ENCODE measurements at places on chromosomes 6 and 20. TPM values are rescaled to one million over a fixed set of nuclear protein-coding genes. Genes with fewer than 3 reads are reported as not detected.

DNA sequence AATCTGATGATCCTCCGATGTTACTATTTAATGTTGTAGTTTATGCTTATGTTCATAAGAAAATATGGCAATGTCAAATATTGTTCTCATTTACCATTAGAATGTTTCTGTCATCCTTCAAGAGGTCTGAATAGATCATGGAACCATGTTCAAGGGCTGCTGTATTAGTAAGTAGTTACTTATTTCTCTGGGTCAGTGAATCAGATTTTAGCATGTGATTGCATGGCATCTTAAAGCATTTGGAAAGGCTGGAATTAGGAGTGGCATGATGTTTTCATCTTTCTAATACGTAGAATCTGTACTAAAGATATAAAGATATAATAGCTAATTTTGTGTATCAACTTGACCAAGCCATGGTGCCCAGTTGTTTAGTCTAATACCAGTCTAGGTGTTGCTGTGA lies 40.5 kb upstream of the NKX2-4 start:
- no peak for DNase-seq

GRCh38 chr20:4683261-4683660 lies 38.4 kb upstream of the PRND start:
- DNase-seq = no peak

DNA sequence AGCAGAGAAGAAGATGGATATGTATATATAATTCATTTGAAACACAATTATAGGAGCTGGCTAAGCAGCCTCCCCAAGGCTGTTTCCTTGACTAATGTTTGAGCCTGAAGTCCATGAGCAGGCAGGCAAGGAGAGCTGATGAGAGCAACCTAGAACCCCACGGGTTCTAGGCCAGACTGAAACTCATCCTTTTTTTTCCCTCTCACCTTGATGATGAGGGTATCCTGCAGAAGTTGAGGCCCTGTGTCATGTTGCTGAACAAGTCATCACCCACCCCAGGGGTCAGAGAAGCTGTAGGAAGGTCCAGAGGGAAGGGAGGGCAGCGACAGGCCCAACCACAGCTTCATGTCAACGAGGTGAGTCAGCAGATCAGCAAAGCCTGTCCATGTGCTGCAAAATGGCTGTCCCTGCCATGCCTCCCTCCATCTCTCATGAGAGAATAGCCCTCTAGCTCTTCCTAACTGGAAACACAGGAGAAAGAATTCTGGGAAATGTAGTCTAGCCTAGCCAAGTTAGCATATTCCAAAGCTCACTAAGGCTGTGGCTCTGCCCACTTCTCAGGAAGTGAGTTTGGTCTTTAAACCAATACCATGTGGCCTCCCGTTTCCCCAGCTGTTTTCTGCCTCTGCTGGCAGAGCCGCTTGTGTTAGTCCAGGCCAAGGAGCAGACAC lies 91.3 kb upstream of the DTNBP1 start:
- DNase-seq = no peak

DNA sequence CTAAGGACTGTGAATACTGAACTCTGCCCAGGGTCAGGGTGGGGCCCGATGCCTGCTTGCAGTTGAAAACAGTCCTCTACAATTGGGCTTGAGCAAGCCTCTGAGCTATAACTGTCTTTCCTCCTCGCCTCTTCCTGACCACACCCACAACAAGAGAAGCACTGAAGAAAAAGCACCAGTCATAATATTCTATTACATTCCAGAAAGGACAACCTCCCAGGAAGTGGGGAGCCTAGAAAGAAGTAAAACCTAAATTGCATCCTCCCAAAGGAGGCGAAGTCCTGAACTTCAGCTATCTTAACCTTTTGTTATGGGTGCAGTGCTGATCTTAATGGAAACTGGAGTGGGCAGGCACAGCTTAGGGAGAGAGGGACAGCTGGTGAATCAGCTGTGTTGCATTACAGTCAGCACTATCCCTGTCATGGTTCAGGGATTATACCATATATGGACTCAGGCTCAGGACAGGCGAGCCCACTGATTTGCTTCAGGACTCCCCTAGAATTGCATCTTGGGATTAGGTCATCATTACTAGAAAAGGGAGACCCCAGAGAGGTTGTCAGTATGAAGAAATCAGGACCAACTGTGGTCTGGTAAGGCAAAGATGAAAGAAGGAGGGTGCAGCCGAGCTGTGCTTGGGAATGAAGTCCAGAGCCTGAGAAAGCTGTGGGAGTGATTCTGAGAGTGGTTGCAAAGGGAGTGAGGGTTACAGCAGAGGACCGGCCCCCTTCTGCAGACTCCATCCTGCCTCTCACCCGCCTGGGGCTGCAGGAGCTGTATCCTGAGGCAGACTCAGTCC lies 18.3 kb upstream of the TRAM2 start:
- peak; percentile 68 for DNase-seq

DNA sequence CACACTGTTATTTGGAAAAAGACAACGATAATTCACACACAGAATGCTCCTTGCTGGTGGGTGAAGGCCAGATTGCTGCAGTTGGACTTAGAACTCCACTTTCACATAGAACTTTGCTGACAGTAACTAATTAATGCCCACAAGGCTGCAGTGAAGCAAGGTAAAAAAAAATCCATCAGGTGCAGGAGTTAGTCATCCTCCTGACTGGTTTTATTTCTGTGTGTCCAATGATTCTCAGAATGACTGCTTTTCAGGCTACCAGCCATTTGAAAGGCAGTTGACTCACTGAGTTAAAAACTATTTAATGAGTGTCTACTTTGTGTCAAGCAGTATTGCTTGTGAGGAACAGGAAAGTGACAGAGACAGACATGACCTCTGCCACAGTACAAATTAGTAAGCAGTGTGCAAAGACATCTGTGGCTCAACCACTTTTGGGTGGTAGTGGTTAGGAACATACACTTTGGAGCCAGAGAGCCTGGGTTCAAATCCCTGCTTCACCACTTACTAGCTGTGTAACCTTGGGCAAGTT lies 41.9 kb downstream of the ELOVL5 start:
- no peak for DNase-seq

GRCh38 chr6:113979937-113980336 lies 9.0 kb upstream of the HDAC2 start:
- no peak for DNase-seq

- DNase-seq = no peak
Measured at GRCh38 chr6:71675386-71675785, 211.0 kb upstream of the RIMS1 start.

GRCh38 chr20:56730996-56731395 lies 101.9 kb downstream of the TFAP2C start:
- DNase-seq = no peak

DNA sequence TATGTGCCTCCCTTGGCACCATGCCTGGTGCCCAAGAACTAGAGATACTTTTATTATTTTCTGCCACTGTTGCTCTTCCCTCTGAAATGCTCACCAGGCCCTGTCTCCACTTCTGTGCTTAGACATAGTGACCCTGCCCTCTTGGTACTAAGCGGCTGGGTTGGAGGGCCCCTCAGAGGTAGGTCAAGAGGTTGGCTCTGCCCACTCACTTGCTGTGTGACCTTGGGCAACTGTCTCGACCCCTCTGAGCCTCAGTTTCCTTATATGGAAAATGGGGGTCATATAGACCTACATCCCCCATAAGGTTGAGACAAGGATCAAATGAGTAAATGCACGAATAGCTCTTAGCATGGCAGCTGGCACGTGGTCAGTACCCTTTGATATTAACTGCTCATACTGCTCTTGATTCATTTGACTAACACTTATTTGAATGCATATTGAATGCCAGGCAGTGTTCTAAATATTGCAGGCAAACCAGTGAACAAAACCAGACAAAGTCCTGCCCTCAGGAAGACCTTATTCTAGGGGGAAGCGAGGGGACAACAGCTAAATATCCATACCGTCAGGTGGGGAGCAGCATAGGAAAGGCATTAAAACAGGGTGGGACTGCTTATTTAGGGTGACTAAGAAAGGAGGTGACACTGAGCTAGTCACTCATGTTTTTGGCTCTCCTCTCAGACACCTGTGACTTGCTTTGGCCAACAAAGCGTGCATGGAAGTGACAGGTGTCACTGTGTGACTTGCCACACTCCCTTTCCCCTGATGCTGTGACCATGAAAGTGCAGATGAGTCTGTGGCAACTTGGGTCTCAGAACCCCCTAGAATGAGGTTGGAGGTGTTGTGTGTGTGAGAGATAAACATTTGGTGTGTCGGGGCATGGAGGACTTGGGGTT lies 14.3 kb upstream of the SPO11 start:
- no peak for DNase-seq

DNA sequence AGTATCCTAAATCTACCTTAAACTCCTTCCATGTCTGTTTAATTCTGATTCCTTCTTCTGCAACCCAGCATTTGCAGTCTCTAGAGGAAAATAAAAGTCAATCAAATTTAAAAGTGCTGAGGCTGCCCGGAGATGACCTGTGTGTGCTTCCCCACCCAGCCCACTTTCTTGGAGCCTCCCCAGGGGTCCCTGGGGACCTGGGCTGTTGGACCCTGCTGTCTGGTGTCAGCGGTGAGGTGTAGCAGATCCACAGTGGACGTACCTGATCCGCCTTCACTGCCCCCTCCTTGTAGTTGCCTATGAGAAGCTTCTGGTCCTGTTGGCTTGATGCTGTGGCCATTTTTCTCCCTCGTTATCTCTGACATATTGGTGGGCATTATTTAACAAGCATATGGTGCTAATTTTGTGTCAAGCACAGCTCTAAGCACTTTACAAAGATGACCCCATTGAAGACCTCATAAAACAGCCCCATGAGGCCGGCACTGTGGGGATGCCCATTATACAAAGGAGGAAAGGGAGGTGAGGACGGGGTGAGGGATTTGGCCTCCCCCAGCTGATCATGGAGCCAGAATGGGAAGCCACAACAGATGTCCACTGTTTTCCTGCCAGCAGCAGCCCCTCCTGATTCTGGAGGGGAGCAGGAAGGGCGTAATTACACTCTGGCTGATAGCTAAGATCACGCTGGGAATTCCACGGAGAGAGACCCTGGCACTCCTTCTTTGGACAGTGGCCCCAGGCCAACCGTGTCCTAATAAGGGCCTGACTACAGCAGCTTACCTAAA lies 628.2 kb downstream of the CDH26 start:
- peak; percentile 23 for DNase-seq

GRCh38 chr6:129701721-129702455 lies 8.1 kb downstream of the ARHGAP18 start:
- no peak for DNase-seq

GRCh38 chr6:130632277-130632676 lies 194.9 kb upstream of the SMLR1 start:
- peak; percentile 16 for DNase-seq

GRCh38 chr6:142800240-142800639 lies 144.7 kb downstream of the HIVEP2 start:
- DNase-seq = no peak

DNA sequence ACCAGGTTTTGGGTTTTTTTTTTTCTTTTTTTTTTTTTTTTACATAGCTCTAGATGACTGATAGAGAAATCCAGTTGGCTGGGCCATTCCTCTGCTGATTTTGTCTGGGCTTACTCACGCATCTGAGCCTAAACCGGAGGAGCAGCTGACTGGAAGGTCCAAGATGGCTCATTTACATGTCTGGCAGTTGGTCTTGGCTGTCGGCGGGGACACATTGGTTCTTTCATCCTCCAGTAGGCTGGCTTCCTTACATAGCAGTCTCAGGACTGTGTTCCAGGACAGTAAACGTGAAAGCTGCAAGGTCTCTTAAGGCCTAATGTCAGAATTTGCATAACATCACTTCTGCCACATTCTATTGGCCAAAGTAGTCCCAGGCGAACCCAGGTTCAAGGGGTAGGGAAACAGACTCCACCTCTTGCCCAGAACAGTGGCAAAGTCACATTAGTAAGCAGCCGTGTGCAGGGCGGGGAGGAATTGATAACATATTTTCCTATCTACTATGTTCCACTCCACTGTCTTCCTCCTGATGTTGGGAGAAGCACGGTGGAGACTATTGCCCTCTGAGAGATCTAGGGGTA lies 87.0 kb downstream of the CDH22 start:
- no peak for DNase-seq

DNA sequence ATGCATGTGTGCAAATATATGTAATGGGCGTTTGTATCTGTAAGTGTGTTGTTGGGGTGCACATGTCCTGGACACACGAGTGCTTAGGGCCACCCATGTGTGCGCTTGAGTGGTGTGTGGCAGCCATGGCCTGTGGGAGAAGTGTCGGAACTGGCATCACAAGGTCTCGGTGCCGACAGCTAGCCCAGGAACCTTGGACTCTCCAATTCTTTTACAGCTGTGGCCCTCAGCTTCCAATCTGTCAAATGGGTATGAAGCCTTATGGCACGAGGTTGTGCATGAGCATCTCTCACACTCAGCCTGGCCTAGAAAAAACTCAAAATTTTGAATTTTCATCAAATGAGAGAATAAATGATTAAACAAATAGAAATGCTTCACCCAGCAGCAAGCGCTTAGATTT lies 42.0 kb downstream of the SPDEF start:
- no peak for DNase-seq

DNA sequence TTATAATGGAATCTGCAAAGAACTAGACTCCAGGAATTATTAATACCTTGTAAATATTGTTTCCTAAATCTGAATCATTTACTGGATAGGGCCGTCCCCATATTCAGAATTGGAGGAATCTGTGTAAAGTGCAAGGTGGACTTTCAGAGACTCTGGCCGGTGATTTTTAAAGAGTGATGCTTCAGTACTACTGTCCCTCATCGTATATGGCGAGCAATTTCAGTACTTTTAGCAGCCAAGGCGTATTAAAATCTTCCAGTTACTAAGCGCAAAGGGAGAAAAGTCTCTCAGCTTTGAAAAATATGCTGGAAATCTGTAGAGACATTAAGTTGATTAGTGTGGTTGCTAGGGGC lies 483 bp downstream of the SMIM26 start:
- DNase-seq = no peak

- DNase-seq = peak; percentile 30
Measured at GRCh38 chr20:46206025-46206424, 87.9 kb downstream of the CD40 start.

DNA sequence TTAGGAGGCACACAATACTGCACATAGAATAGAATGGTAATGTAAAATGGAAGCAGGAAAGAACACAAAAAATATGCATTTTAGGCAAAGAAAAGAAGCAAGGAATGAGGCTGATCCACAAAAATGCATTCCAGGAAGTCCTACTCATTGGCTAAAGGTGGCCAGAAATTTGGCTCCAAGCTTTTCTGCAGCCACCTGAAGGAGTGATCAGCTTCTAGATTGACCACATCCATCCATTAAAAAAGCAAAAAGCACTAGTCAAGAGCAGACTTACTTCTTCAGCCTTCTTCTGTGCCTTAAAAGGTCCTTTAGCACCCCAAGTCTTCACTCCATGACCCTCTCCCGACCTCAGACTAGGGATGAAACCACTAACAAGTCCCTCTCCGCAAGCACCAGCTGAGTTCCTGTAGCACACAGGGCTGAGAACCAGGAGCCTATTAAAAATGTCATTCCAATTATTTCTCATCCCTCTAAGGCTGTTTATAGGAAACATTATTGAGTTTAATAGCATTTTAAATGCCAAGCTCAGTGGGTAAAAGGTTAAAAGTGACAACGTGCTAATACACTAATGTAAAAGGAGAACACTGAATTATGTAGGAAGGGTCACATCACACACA lies 36.5 kb downstream of the TRAM2 start:
- no peak for DNase-seq

The MICB gene
- polyA plus RNA-seq = 0.85 TPM

The PCIF1 gene
- polyA plus RNA-seq = 26.4 TPM

The MICAL1 gene
- polyA plus RNA-seq = 71.7 TPM

The PTK6 gene
- 0.41 TPM for polyA plus RNA-seq
